ENCODE measurements at places on chromosomes 2 and 18.

DNA sequence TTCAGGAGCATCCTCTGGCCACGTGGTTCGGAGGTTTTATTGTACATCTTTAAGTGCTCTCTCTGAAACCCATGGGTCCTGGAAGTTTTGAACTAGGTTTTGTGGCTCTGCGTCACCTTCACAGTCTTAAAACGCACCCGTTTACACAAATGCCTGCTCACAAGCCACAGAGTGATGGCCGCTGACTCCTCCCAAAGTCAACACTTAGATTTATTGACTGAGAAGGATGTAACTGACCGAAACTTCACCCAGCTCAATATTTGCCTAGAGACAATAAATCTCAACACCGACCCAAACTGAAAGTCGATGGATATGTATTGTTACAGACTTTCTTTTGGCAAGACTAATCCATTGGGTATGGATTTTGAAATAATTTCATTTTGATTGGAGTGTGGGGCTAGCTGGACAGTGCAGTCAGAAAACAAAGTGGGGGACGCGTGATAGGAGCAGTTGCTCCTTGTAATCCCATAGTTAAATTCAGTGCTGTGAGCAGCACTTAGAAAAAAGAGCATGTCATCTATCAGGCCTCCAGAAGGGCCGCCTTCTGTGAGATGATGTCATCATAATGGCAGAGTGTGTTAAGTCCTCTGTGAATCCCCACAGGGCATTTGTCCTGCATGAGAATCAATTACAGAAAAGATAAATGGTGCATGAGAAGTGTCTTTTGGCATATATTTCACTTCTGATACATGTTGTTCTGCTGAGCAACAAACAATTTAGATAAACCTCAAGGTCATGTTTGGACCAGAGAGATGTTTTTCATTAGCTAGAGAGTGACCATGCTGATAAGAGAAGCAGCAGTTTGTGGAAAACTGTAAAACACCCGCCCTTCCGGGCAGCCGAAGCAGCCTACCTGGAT is 183.7 kb downstream of the INO80D start:
- DNase-seq = no peak

GRCh38 chr18:36035253-36035652 is 32.1 kb downstream of the RPRD1A start:
- DNase-seq = peak; percentile 2

DNA sequence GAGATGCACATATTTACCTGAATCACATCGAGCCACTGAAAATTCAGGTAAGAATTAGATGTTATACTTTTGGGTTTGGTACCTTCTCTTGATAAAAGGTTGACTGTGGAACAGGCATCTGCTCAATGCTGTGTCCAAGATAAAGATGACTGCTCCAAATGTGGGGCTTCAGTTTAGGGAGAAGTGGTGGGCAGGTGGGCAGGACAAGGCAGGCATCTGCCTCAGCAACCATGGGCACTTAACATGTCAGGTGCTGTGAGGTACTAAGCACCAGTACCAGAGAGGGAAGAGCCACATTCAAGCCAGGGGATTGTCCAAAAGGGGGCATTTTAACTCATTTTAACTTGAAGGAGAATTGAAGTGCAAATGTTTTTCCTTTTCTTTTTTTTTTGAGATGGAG is 14.0 kb downstream of the TYMS start:
- no peak for DNase-seq

DNA sequence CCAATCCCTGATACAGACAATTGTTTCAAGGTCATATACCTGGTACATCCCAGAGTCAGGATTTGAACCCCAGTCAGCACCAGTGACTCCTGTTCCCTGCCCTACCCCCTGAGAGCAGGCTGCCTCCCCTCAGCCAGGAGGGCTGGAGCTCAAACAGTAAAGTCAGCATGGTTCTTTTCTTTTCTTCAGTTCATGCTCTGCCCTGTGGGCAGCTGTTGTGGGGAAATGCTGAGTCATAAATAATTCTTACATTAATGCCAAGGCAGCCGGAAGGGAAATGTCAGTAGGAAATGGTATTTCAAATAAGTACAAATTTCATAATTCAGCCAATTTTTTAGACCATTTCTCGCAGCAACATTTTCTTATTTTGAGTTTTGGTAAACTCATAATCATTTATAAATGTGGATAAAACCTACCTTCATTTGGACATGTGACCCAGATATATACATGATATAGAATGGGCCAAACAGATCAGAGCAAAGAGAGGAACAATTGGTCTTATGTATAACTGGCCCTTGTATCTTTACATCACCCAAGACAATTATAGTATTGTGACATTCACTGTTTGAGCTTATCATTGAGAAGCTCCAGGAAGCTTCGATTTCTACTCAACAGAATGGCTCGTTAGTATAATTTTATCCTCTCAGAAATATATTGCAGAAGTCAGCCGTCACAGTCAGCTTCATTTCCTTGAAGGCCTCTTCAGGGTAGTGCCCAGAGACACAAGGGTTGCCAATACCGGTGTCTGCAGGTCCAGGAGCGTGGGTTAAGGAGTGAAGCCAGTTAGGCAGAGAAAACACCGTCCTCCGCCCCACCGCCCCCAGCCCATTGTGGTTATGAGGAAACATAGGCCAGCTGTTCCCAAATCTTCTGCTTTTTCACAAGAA is 28.0 kb upstream of the SCYGR1 start:
- DNase-seq = peak; percentile 55

GRCh38 chr18:56702946-56703345 is 51.8 kb downstream of the WDR7 start:
- peak; percentile 18 for DNase-seq

GRCh38 chr2:201913201-201913600 is 106.9 kb downstream of the CDK15 start:
- DNase-seq = no peak

DNA sequence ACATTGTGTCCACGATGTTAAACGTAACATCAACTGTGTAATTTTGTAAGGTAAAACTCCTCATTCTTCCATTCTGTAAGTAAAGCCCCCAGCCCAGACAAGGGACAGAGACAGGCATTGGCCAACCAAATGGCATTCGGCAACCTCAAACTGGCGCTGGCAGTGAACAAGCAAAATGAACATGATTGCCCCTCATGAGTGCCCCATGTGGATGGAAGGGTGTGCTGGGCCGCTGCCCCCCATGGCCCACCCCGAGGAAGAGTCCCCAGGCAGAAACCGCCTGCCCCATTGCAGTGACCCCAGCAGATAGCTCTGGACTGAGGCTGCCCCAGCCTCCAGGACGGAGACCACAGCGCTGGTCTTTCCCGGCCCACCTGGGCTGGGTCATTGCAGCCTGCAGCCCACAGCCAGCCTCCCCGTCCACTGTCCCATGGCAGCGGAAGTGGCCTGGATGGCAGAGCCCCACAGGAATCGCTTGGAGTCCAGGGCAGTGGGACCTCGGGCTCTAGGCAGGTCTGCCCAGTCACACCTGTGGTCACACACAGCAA is 220.2 kb downstream of the HDAC4 start:
- DNase-seq = no peak

- DNase-seq = no peak
Observed at GRCh38 chr2:174981331-174981730, 23.9 kb downstream of the CHN1 start.

DNA sequence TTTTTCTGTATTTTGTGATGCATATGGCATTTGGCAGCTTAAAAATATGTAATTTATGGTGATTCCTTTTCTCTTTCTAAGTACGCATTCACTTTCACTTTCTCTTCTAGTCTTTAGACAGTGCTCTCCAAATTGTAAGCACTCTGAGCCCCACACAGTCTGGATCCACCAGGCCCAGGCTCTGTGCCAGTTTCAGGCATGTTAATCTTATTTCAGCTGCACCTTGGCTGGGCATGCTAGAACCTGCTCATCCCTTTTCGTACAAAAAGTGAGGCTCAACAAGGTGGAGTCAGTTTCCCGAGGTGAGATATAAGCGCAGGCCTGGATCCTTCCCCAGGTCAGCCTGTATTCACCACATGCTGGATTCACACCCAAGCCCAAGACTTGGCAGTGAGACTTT is 203.9 kb downstream of the MTX2 start:
- DNase-seq = no peak

GRCh38 chr2:216047397-216047796 is 34.0 kb upstream of the MREG start:
- no peak for DNase-seq

DNA sequence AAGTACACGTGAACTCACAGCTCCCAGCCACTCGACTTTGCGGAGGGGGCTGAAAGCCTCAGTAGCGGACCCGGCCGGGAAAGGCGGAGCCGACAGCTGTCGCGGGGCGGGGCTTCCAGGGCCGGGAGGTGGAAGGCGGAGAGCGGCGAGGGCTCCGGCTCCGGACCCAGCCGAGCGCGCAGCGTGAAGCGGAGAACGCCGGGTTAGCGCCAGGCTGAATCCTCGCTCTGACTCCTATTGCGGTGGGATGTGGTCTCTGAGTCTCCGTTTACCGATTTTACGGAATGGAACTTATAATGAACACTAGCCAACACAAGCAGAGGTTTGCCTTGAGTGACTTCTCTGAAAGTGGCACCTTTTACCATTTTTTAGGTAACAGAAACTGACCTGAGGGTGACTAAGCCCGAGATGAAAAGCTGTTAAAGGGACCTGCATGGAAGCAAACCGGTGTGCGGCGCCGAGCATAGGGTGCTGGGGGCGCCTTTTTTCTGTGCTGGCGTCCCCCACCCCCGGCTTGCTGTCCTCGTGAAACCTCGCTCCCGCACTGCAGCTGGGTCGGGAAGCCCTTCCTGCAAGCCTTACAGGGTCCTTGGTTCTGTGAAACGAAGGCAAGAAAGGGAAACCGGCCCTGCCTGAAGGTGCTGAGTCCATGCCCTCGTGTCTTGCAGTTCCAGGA is 72.9 kb downstream of the EN1 start:
- DNase-seq = peak; percentile 29

GRCh38 chr2:85409845-85410583 is at the start of gene CAPG:
Gene CAPG (minus strand): TSS chr2:85410366. CDS start chr2:85402145, 8,221 bp downstream.
- no peak for DNase-seq

Measured in astrocyte of the cerebellum (primary cell).